RWPE2 (cell line): ENCODE measurements at places on chromosomes 12 and 14.

DNA sequence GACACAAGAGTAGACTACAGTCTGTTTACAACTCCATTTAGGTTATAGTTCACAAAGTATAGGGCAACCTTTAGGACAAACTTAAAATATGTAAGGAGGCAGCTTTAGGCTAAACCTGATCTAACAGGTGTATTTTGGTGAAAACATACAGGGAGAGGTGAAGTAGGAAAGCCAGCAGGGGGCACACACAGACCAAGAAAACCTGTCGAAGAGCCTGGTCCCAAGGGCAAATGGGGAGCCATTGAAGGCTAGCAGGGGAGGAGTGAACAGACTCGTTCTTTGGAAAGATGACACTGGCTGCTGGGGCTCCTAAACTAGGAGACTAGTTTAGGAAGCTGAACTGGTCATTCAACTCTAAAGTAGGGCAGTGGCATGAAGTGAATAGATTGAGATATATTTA lies 138.8 kb upstream of the WSCD2 start:
- no peak for DNase-seq

DNA sequence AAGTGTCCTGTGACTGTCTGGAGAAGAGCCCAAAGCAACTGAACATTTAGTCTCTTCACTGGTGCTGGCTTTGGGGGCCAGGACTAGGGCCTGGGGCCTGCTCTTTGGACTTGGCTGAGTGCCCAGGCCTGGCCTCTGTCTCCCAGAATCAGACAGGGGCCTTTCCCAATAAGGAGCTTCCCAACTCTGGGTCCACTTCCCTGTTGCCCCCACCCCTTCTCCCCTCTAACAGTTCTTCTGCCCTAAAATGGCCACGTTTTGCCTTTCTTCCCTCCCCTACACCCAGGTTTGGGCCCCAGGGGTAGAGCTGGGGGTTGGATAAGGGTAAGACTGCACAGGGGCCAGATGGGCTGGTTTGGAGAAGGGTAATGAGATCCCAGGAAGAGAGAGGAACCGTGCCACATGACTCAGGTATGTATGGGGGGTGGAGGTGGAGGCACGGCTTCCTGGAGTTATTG lies 10.0 kb upstream of the ITGA5 start:
- DNase-seq: peak; percentile 74

- peak; percentile 51 for DNase-seq
Measured at GRCh38 chr14:64730681-64731080, 26.5 kb downstream of the PLEKHG3 start.

DNA sequence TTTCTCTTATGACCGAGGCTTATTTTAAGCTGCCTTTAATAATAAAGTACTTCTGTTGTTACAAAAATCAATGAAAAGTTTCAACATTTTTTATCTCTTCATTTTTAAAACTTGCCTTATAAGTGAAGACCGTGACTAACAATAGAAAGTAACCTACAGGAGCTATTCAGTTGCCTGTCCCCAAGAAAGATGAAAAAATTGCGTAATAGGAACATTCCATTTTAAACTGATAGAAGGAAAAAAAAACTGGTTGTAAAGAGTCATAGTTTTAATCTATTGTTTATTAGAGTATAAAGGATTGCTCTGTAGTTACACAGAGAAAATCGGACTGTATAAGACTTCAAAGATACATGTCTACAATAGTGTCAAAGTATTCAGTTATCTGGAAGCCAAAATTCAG lies 83.3 kb downstream of the DAAM1 start:
- no peak for DNase-seq

GRCh38 chr12:11868027-11868426 lies 202.7 kb upstream of the BCL2L14 start:
- DNase-seq: no peak

DNA sequence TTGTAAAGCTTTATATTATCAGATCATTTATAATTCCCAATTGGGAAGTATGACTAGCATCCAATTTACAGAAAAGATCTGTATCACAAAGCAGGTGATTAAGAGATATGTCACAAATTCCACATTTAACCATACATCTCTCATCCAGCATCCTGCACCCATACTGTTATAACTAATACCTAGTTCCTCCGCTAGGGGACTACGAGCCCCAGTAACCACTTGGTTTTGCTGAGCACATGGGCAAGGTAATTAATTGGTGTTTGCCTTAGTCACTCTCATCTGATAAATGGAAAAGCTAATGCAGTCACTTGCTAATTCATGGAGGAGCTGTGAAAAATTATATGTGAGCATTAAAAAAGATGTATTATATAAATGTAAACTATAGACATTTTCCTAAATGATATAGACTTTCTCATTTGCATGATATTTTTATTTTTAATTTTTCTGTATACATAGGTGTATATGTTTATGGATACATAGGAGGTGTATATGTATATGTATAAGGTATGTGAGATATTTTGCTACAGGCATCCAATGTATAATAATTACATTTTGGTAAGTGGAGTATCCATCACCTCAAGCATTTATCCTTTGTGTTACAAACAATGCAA lies 1031.8 kb downstream of the GALC start:
- DNase-seq: no peak

GRCh38 chr12:112705037-112705632 lies 86.4 kb upstream of the RPH3A start:
- no peak for DNase-seq

GRCh38 chr12:8948701-8949341 lies 624 bp downstream of the M6PR start:
- DNase-seq: no peak

DNA sequence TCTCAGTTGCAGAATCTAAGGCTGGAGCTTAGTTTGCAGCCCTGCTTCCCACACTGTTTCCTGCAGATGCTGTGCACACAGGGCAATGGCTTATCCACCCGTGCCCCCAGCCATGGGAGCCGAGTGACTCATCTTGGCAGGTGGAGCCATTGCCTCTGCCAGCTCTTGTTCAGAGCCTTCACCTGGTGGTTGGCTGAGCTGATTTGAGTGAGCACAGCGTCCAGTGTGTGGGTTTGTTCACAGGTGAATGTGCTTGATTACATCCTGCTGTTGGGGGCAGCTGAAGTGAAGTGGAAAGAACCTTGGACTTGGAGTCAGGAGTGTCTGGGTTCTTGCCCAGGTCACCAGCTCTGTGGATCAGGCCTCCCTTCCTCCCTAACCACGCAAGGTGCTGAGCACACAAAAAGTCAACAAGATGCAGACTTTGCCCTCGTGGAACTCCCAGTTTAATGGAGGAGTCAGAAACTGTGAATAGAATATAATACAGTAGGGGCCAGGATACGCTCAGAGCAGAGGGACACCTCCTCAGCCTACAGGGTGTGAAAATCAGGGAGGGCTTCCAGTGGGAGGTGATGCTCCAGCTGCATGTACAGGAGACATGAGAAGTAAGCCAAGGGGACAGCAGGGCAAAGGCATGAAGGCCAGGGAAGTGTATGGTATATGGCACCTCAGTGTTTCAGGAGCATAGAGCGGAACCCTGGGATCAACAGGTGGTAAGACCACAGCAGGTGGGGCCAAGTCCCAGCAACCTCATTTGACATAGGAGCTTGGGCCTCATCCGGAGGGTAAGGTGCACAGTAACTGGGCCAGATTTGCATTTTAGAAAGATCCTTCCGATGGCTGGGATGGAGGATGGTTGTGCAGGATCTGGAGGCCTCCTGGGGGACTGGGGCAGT lies 22.8 kb downstream of the JDP2 start:
- DNase-seq: peak; percentile 88

- DNase-seq: no peak
Measured at GRCh38 chr14:50762931-50763300, 68.0 kb downstream of the NIN start.

- no peak for DNase-seq
Measured at GRCh38 chr14:93821051-93821450, 32.8 kb upstream of the PRIMA1 start.

DNA sequence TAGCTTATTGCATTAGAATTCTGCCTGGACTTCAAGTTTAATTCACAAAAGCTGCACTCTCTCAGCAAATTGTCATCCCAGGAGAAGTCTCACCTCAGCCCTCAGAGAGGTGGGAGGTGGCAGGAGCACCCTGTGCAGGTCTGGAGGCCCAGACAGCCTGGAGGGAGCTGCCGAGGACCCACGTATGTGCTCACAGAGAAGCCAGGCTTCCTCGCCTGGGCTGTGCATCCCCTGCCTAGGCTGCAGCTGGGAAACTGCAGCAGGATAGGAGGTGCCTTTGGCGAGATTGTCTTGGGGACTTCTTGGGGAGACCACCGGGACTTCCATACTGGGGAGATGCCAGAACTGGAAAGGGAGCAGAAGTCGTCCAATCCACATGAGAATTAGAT lies 8.8 kb downstream of the CPNE6 start:
- DNase-seq: peak; percentile 55

DNA sequence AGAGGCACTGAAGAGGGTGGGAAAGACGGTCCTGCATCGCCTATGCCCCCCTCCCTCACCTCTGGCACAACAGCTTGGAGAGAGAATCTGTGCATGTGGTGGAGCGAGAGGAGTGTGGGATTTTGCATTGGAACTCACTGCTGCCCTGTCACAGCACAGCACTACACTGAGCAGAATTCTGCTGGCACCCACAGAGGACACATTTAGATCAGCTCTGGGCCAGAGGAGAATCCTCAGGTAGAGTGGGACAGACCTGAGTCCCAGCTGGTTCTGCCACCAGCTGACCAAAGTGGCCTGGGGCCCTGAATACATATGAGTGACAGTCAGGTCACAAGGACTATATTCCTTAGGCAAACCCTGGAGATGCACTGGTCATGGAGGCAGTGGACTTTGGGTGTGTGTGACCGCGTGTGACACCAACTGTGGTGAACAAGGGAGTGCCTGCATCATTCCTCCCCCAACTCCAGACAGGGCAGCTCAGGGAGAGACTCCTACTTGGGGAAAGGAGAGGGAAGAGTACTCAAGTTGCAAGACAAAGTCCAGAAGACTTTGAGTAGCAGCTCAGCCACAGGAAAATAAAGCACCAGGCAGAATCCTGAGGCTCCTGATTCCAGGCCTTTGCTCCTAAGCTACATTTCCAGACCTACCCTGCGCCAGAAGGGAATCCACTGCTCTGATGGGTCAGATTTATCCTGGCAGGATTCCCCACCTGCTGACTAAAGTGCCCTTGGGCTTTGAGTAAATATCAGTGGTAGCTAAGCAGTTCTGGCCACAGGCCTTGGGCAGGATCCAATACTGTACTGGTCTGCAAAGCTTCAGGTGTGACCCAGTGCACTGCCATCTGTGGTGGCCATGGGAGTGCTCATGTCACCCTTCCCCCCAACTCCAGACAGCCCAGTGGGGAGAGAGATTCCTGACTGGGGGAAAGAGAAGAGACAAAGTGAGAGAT lies 10.6 kb upstream of the ACOT1 start:
- no peak for DNase-seq

DNA sequence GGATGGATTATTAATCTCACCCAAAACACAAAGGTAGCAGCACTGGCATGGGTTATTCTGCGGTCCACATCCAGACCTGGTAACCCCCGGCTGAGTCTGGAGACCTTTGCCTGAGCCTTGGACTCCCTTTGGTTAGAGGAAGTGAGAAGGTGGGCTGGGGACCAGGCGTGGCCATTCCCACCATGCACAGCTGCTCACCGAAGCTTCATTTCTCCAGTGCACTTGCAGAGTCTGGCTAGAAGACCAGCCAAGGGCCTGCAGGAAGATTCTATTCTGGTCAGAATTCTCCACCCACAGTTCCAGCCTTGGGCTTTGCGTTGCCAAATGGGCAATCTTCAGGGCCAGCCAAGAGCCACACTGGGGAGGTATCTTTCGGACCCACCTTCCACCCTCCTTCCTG lies 73.0 kb downstream of the LGMN start:
- DNase-seq: no peak

DNA sequence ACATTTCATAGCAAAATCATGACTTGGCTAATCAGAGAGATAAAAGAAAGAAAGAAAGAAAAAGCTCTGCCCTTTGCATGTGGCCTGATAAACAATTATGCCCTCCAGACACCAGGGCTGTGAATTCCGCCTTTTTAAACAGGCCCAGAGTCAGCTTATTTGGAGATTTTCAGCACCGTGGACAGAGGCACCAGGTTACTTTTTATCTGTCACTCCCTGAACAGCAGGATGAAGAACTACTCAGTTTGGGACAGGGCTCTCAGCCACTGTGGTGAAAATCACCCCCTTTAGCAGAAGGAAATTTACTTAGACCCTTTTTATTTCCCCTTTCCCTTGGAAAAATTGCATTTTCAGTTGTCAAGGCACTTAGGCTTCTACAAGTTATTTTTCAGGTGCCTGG lies 359.9 kb downstream of the NRXN3 start:
- no peak for DNase-seq

GRCh38 chr14:22096514-22096895 lies 422.9 kb upstream of the OR4E1 start:
- DNase-seq: no peak

- no peak for DNase-seq
Measured at GRCh38 chr12:53325511-53326061, 4.2 kb upstream of the AAAS start.

DNA sequence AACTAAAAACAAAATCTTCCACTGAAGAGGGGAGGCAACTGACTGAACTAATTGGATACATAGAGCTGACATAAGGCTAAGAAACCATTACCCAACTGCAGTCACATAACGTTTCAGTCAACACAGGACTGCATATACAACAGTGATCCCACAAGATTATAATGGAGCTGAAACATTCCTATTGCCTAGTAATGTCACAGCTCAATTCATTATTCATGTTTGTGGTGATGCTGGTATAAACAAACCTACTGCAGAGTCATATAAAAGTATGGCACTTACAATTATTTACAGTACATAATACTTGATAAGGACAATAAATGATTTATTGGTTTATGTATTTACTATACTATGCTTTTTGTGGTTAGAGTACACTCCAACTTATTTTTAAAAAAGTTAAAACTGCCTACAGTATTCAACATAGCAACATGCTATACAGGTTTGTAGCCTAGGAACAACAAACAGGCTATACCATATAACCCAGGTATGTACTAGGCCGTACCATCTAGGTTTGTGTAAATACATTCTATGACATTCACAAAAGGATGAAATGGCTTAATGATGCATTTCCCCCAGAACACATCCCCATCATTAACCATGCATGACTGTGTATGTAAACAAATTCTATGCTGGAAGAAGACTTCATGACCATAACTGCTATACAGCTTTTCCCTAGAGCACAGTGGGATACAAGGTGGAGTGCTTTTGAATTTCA lies 4.3 kb downstream of the NAP1L1 start:
- DNase-seq: no peak

DNA sequence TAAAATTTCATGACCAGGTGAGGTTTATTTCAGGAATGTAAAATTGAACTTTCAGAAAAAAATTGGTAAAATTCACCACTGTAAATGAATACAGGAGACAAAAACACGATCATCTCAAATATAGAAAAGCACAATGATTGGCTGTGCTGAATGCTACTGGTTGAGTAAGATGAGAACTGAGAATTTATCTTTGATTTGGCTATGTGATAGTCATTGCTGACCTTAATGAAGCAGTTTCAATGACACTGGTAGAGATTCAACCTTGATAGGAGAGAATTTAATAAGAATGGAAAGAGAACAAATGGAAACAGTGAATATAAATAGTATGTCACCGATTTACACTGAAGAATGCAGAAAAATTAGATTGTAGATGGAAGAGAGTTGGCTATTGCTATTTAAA lies 6.4 kb upstream of the PMCH start:
- DNase-seq: no peak

GRCh38 chr12:113290506-113290905 lies 44.4 kb downstream of the SLC8B1 start:
- no peak for DNase-seq
